Ovary (tissue), 10 donors: ENCODE measurements at places on chromosomes 12 and 14. TPM values are rescaled to one million over a fixed set of nuclear protein-coding genes. Genes with fewer than 3 reads are reported as not detected.

The PRH2 gene
- not detected for total RNA-seq

The CD4 gene
- 11.4 TPM for total RNA-seq

The PTHLH gene
- 0.62 TPM for total RNA-seq

The POP5 gene
- total RNA-seq: 21.8 TPM

The LTB4R gene
- 7.6 TPM for total RNA-seq

The PLEK2 gene
- total RNA-seq: not detected

GRCh38 chr12:31970199-31970598 is 11.0 kb downstream of the RESF1 start:
- peaks cover 5% of the 10 kb centered on the region for H3K4me1 ChIP-seq
- H3K27me3 ChIP-seq: no peaks in the 10 kb centered on the region
- no peak for DNase-seq
- peaks cover 4% of the 10 kb centered on the region for H3K36me3 ChIP-seq

GRCh38 chr12:109157986-109158385 is 41.6 kb downstream of the ACACB start:
- H3K4me3 ChIP-seq: no peak overlapping the region
- H3K36me3 ChIP-seq: no peaks in the 10 kb centered on the region
- peaks cover 25% of the 10 kb centered on the region for H3K4me1 ChIP-seq

- no peaks in the 10 kb centered on the region for H3K4me1 ChIP-seq
- no peaks in the 10 kb centered on the region for H3K27me3 ChIP-seq
- H3K27ac ChIP-seq: no peak overlapping the region
- no peaks in the 10 kb centered on the region for H3K36me3 ChIP-seq
Measured at GRCh38 chr12:82832096-82832495, 145.4 kb downstream of the TMTC2 start.

DNA sequence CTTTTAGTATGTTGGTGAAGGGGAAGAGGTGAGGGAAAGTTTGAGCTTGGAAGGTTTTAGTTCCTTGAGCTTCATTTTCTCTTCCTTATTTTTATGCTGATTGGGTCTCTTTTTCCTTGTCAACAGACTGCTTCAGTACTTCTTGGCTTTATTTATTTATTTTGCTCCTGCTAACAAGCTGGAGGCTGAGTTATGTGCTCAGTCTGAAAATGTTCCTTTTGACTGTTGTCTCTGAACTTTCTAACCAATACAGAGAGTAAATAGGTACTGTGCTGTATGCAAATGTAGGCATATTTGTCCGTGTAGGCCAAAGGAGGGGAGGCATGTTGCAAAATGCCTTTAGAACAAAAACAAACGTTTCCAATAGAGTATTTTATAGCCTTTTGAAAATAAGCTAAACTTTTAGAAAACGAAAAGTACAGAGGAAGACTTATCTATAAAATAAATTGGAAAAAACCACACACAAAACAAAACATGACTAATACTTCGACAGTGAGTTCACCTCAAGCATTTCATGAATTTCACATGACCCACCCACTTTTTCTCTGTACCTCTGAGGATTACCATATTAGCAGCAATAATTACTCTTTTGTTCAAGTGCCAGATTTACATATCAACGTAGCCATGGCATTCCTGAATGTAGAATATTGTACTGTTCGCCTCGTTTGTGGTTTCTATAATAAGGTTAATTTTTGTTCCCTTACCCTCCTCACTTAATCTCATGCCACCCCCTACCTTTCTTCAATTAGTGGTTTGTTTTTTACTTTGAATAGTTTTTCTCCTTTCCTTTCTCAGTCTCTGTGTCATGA is 4.7 kb upstream of the CREBL2 start:
- H3K36me3 ChIP-seq: no peaks in the 10 kb centered on the region
- H3K27ac ChIP-seq: no peak overlapping the region
- no peaks in the 10 kb centered on the region for H3K27me3 ChIP-seq
- DNase-seq: no peak

DNA sequence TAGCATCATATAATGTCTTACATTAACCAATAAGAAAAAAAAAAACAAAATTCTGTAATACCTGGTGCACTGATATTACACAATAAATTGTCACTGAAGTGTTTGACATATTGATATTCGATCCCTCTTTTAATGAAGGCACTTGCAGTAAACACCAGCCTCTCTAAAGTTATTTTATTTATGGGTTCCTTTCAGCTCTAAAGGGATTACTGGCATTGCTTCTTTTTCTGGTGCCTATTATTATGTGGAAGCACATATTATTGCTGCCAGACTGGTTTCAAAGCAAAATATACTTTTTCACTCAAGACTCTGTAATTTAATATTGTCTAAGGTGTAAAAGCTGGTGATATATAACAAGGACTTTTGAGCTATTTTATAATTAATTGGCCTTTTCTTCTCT is 1090.5 kb downstream of the TRHDE start:
- no peak overlapping the region for H3K27ac ChIP-seq
- H3K4me1 ChIP-seq: no peaks in the 10 kb centered on the region
- DNase-seq: no peak
- no peak overlapping the region for H3K4me3 ChIP-seq
- no peaks in the 10 kb centered on the region for H3K36me3 ChIP-seq
